ENCODE measurements at places on chromosomes 6 and 20.

DNA sequence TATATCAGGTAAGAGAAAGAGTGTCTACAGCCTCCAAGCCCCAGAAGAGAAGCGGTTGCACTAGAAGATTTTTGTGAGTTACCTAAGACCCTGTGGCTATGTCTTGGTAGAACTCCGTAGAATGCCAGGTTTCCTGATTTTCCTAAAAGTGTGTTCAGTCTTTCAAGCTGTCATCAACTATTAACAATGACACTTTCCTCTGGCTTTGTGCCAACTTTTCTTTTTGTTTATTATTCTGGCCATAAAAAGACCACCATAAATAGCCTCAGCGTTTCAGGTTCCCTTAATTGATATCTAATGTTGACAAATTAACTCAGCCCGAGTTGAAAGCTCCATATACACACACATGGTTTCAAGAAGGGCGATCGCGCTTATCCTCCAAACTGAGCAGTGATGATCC, 1.2 kb downstream of the PAK5 start:
- DNase-seq: no peak

DNA sequence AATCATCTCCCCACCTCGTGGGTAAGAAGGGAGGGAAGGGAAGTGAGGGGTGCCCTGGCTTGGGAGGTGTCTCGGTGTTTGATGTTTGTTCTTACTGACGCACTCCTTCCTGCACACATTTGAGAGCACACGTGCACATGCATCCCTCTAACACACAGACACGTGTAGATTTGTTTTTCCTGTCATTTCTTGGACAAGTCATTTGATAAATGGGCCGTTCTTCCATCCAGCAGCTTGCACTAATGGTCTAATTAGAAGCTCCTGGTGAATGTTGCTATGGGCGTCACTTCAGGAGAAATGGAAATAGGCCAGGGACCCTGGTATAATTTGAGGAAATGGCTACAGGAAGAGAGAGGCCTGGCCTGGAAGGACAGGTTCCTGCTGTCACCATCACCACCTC, 352.5 kb downstream of the CDH4 start:
- DNase-seq: no peak

GRCh38 chr6:45416700-45417099, 39.0 kb upstream of the SUPT3H start:
- DNase-seq: no peak

DNA sequence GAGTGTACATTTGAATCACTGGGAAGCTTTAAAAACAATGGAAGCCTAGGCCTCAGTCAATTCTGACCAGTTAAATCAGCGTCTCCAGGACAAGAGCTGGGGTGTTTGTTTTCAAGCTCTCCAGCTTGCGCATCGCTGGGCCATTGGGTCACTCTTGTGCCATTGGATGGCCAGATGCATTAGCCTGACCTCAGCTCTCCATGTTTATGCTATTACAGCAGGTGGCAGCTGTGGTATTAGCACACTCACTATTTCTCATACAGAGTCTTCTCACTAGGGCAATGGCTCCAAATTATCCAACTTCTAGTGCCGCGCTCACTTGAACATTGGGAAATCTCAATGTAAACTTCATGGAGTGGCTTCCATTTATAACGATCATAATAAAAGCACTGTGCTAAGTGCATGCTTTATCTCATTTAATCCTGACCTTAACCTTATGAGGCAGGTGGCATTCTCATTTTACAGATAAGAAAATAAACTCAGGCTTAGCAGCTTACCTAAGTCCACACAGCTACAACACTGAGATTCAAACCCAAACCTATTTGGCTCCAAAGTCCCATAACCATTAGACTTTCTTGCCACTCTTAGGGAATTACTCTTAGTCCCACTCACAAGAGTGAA, 108.8 kb downstream of the PPP1R14C start:
- no peak for DNase-seq

- DNase-seq: peak; percentile 43
Measured at GRCh38 chr6:143513410-143513809, 1.9 kb upstream of the FUCA2 start.

DNA sequence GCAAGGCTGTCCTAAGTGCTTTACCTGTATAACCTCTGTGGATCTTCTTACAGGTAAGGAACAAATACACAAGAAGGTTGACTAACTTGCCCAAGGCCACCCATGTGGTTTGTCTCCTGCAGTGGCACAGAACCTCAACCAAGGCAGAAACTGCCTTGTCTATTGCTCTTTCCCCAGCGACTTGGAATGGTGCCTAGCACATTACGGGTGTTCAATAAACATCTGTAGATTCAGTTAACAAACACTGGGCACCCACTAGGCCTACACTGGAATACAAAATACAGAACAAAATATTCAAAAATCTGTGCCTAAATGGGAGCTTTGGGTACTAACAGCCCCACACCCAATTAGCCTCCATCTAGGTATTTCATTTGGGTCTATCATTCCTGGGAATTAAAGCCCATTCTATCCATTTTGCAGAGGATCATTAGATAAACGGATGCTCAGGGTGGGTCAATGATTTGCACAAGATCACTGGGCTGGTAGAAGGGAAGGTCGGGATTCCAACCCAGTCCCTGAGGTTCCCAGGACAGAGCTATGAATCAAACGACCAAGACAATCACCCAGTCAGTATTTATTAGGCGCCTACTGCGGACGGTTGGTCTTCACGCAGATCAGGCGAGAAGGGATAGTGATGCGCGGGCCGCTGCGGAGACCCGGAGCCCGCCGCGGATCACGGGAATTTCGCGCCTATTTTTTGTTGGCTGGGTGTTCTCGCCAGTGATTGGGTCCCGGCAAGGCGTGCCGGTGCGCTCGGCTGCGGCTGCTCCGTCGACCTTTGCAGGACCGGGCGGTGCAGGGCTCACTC, at the start of gene STK35:
Gene STK35, plus strand, starts transcription at position 771 of the 808 bp plus-strand sequence. CDS start 55 bp downstream, outside the sequence.
- DNase-seq: peak; percentile 70

- DNase-seq: no peak
Measured at GRCh38 chr6:90297115-90297866, 648 bp upstream of the BACH2 start.

- no peak for DNase-seq
Measured at GRCh38 chr6:10315034-10315433, 99.8 kb downstream of the TFAP2A start.

DNA sequence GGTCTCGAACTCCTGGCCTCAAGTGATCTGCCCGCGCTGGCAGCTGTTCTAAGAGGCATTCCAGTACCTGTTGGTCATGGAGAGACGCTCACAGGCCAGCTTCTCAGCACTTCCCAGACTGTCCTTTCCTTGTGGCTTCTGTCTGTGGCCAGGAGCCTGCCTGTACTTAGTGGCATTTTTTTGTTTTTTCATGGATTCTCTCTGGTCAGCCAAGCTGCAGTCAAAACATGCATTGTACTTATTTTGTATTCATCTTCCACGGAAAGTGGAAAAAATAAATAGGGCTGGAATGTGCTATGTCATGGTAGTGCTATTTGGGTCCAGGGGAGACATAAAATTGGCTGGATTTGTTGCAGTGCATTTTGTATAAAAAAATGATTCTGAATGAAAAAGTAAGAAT, 29.1 kb downstream of the ZDHHC14 start:
- no peak for DNase-seq

DNA sequence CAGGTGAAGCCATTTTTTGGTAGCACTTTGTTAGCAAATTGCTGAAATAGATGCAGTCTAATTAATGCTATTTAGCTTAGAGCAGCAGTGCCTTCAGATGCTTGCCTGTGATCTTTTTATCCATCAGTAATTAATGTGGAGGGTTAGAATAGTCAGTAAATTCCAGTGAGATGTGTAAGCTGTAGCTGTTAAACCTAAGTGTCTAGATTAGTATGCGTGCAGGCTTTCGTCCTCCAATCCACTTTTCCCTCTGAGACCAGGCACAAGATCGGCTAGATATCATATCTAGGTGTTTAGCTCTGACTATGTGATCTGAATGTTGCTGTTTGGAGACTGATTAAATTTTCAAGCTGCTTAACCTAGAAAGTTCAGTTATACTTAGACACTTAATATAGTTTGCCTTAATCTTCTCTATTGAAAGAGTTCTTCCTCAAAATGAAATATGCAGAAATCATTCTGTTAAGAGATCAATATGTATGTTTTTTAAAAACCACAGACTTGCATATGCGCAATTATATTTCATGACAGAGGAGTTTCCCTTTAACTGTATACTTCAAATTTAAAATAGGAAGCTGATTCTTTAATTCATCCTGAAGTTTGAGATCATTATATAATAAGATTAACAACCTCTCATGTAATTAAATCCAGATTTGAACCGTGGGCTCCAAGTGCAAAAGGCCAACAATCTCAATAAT, 41.2 kb downstream of the XRN2 start:
- no peak for DNase-seq

GRCh38 chr6:1834207-1834606, 224.5 kb downstream of the FOXC1 start:
- DNase-seq: no peak

DNA sequence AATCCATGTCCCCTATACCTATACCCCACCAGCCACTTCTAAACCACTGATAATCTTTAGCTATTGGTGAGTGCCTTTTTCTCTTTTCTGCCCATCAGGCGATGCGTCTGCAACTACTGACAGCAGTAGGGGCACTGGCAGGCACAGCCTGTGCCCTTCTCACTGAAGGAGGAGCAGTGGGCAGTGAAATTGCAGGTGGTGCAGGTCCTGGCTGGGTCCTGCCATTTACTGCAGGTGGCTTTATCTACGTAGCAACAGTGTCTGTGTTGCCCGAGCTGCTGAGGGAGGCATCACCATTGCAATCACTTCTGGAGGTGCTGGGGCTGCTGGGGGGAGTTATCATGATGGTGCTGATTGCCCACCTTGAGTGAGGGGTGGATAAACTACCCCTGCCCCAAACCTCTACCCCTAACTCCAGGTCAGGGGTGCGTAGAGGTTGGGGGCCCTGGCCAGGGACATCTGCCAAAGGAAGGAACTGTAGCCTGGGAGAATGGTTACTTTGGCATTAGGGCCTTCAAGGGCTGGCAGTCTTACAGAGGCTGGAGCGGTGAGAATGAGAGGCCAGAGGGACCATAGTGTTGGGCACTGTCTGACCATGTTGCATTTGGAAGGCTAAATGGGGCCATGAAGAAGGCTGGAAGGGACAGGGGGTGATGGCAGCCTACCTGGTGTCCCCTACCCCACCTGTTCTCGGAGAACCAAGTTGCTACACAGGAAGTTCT, 851 bp upstream of the HSD17B8 start:
- DNase-seq: no peak

GRCh38 chr6:91317247-91317835, 730.5 kb upstream of the MAP3K7 start:
- DNase-seq: no peak

- DNase-seq: no peak
Measured at GRCh38 chr6:38804358-38804757, 89.2 kb downstream of the DNAH8 start.

- DNase-seq: no peak
Measured at GRCh38 chr6:34362176-34362575, 30.3 kb downstream of the NUDT3 start.

- DNase-seq: no peak
Measured at GRCh38 chr6:125598422-125598821, 151.0 kb upstream of the HEY2 start.

DNA sequence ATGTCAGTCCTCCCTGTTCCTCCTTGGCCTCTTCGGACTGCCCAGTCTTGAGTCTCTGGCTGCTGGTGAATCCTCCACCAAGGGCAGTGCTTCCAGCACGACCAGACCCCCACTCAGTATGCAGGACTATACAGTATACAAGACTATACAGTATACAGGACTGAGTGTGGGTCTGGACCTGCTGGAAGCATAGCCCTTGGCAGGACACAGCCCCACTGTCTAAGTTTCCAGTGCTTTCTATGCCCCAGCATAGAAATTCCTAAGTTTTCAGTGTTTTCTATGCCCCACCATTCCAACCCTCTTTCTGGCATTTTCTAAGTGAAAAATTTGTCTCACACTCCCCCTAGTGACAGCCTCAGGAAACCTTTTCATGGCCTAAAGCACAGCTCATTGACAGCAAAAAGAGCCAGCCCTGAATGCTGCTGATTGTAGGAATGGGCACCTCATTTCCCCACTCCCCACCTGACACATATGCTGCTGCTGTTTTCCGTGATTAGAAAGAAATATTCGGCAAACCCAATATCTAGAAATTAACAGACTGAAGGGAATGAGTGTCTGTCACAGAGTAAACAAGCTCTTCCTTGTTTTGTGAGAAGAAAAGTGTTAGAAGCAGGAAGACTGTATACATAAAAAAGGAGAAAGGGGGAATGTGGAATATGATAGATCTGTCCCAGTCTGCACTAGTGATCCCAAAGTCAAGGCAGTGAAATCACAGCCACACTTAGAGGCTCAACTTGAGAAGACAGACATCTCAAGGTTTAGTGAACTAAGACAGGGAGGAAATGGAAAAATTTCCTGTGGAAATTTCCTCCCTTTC, 206.9 kb downstream of the IBTK start:
- no peak for DNase-seq

DNA sequence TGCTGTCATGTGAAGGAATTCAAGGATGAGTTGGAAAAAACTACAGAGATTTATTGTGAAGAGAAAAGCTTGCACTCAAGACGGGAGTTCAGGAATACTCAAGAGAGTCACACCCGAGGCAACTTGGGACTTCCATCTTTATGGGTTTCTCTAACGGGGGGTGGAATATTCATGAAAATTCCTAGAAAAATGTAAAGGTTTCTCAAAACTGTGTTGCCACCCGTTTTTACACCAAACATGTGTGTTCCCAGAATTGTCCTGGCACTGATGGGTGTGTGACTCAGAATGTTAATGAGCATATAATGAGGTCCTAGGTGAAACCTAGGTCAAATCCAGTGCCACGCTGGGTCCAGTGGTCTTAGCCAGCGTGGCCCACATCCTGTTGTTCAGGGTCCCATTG, 381.5 kb downstream of the CDH26 start:
- no peak for DNase-seq

DNA sequence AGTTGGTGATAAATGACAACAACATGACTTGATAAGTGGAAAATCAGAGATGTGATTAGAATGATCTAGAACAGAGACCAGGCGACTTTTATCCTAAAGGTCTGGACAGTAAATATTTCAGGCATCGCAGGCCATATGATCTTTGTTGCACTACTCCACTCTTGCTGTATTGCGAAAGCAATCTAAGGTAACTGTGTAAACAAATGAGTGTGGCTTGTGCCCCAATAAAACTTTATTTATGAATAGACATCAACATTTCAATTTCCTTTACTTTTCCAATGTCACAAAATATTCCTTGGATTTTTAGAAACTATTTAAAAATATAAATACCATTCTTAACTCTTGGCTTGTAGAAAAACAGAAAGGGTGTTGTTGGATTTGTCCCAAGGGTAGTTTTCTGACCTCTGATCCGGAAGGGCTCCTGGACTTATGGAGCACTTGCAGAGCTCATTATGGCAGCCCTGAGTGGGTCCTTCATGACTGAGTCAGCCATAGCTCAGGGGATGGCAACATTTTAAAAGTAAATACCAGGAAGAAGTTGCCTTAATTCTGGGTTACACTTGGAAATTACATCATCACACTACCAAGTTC, 34.5 kb downstream of the IL20RA start:
- DNase-seq: no peak

- DNase-seq: no peak
Measured at GRCh38 chr6:45476341-45476740, 98.6 kb upstream of the SUPT3H start.

- no peak for DNase-seq
Measured at GRCh38 chr20:59999502-59999901, 41.3 kb downstream of the CDH26 start.
